AG04450 (cell line): ENCODE measurements at places on chromosomes 4 and X. TPM values are rescaled to one million over a fixed set of nuclear protein-coding genes. Genes with fewer than 3 reads are reported as not detected.
A peak's percentile ranks its signal among the peaks of the same experiment; 100 is the strongest.

DNA sequence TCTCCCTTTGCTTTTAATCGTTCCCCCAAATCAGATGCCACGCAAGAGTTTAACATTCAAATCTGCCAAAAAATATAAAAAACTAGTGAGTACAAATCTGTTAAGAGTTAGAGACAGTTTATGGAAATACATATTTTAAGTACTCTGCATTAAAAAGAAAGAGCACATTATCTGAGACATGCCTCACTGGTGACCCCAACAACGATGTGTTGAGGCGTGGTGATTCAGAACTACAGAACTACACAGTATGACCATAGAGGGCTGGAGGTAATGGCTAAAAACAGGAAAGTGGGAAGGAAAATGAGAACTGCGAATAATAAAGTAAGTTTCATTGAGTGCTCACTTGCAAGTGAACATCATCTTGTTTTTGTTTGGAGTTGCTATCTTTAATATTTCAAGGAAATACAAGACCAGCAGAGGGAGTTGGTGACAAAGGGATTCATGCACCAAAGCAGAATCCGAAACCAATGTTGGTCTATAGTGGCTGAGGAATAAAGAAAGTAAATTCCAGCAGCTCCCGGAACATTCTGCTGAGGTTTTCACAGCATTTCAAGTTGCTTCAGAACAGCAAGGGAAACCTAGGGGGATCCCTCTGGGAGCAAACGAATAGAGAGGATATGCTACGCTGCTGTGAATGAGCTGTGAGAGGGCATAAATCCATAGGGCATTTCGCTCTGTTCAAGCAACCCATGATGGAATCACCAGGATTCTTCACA is 92.2 kb downstream of the DCHS2 start:
- DNase-seq, result no peak

DNA sequence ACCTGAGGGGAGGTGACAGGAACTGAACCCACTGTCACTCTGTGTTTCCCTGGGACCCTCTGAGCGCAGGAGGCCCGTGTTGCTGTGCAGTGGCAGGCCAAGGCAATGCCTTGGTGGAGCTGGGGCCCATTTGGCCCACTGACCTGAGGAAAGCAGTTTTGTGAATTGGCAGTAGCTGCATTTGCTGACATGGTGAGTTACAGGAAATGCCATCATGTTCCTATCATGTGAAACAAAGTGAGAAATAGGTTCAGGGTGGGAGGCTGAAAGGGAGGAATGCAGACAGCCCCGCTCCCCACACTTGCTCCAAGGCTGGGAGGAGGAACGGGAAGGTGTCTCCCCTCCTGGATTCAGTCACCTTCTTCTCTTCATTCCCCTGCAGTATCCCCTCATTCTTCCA is 146.1 kb downstream of the PTTG2 start:
- DNase-seq, result no peak

DNA sequence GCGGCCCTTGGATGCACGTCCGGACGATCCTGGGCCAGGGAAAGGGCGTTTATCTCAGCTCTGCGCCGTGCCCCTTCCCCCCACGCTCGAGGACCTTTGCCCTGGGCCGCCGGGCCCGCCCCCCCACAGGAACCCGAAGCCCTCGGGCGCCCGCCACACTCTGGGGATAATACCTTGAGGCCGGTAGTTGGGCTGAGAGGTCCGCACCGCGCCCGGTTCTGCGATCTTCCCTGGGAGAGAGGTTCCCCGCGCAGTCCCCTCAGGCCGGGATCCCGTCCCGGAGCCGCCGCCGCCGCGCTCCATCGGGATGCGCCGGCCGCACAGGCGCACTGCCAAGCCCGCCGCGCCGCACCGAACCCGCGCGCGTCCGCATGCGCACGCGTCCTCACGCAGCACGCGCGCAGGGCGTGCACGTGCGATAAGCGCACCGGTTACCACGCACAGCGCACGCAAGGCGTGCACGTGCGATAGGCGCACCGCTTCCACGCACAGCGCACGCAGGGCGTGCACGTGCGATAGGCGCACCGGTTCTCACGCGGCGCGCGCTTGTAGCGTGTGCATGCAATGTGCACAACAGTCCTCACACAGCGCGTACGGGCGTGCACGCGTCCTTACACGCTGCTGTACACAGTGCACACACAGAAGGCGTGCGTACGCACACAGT is at the start of gene MAP7D2:
TSS of gene MAP7D2 (minus strand) at position 331 of the 664 bp plus-strand sequence. CDS start at position 303, 28 bp downstream.
- DNase-seq, result no peak

GRCh38 chr4:76984788-76985211 is 35.2 kb downstream of the SEPTIN11 start:
- peak; percentile 100 for DNase-seq

- DNase-seq, result no peak
Measured at GRCh38 chr4:148778980-148779675, 336.9 kb upstream of the NR3C2 start.

KCNIP4 gene
- not detected in 2 replicates for polyA plus RNA-seq
